ENCODE measurements at places on chromosomes 4 and X.

DNA sequence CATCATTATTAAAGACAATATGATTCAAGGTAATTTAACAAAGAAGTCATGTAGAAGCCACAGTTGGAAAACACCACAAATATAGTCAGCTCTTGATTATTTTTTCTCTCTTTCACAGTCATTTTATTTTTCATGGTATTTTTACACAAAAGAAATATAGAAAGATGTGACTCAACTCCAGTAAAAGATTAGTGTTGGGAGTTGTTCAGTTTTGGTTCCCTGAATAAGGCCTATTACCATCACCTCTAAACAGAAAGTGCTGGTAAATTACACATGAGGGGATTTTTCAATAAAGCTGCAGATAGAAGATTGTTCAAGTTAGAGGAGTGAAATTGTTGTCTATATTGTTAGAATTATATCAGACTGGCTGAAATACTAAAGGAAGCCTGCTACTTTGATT lies 107.0 kb downstream of the DDIT4L start:
- no peak for DNase-seq

GRCh38 chr4:129345609-129346008 lies 249.7 kb downstream of the C4orf33 start:
- DNase-seq = no peak

DNA sequence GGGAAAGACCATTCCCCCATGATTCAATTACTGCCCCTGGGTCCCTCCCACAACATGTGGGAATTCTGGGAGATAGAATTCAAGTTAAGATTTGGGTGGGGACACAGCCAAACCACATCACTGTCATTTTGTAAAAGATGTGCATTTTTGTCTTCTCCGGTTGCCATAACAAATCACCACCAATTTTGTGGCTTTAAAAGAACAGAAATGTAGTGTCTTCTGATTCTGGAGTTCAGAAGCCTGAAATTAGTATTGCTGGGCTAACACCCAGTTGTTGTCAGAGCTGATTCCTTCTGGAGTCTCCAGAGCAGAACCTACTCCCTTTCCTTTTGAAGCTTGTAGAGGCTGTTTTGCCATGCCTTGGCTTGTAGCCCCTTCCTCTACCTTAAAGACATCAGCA lies 54.1 kb upstream of the DHRSX start:
- DNase-seq = no peak

- DNase-seq = no peak
Observed at GRCh38 chr4:76488888-76489685, 54.1 kb downstream of the SHROOM3 start.

DNA sequence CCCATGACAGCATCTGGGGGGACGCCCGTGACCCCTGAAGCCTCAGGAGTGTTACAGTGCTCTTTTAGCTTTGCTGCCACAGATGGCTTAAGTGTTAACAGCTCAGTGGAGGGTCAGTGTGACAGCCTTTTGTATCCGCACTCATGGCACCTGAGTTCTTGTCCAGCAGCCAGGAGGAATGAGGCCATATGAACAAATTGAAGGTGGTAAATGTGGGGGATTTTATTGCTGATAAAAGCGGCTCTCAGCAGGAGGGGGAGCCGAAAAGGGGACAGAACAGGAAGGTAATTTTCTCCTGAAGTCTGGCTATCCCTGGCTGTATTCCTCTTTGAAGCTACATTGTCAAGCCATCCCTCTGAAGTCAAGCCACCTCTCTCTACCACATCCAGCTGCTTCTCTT lies 441.0 kb downstream of the RAPGEF2 start:
- DNase-seq = no peak

GRCh38 chr4:8696369-8697127 lies 104.0 kb downstream of the CPZ start:
- no peak for DNase-seq

- DNase-seq = no peak
Observed at GRCh38 chr4:71380788-71381187, 42.0 kb downstream of the SLC4A4 start.

DNA sequence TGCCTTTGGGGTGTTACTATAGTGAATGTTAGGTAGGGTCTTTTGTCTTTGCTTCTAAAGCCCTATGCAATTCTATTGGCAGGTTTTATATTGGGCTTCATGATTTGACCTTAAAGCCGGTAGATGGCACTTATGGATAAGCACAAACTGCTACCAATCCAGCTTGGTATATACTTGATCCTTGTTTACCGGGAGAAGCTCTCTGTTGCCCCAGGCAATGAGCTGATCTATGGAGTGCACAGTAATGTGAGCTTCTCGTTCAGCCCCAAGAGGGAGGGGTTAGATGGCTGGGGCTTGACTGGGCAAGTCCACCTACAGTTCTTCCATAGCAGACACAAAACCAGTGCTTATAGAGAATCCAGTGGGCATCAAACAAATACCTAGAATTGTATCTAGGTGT lies 287.2 kb upstream of the CT83 start:
- DNase-seq = no peak

GRCh38 chrX:24506082-24506481 lies 41.0 kb downstream of the PDK3 start:
- DNase-seq = no peak

- no peak for DNase-seq
Observed at GRCh38 chr4:112726041-112726440, 89.1 kb downstream of the LARP7 start.
